Activated T-helper 1 cell treated with Interleukin-2 at 50 U/mL for 16 hours (primary cell): ENCODE measurements at places on chromosomes 6 and 20.

DNA sequence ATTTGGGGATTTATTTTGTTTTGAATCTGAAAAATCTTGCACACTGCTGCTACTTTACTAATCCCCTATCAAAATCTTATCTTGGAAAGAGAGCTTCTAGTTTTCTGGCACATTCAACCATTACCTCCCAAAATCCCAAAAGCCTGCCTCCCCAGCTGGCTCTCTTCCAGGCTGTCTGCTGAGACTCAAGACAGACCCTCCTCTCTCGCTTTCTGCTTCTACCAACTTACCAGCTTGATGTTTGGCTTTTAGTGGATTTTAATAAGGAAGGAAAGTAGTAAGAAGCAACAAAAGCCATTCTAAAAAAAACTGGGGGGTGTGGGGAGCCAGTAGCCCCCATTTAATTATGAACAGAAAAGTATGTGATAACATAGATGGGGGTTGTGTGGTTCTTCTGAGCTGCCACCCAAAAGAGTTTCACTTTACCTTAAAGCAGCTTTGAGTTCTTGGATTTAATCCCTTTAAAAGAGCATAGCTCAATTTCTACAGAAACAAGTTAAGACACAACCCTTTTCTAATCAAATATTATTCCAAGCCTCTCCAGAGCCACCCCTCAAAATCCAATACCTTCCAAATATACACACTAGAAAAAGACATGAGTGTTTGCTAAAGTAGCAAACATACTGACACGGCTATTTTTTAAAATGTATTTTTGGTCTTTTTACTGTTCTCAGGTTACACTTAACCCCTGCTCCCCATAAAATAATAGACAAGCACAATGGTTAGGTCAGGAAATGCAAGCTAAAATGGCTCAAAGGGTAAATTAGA, 71.7 kb downstream of the ATP9A start:
- DNase-seq, result no peak

DNA sequence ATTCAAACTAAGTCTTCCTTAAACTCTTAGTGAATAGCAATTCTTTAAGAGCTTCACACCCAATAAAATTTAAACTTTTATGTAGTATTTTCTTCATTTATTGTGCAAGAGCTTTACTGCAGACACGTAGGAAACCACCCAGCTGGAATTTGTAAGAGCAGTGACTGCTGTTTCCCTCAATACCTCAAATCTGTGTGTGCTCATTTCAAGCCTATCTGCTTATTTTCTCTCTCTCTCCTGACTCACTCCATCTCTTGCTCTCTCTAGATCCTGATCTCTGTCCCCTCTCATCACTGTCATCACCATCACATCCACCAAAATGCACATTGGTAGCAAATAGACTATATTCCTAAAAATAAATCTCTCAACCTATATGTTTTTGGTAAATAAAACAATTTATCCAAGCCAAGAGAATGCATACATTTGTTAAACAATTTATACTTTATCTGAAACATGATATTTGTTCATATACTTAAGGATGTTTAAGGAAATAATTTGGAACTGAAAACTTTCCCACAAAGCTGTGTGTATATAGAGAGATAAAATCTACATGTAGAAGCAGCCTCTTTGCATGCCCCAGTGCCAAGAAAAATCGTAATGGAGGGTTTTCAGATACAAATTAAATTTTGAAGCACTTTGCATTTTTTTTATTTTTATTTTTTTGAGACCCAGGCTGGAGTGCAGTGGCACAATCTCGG, 273.0 kb downstream of the TFAP2A start:
- DNase-seq, result no peak

DNA sequence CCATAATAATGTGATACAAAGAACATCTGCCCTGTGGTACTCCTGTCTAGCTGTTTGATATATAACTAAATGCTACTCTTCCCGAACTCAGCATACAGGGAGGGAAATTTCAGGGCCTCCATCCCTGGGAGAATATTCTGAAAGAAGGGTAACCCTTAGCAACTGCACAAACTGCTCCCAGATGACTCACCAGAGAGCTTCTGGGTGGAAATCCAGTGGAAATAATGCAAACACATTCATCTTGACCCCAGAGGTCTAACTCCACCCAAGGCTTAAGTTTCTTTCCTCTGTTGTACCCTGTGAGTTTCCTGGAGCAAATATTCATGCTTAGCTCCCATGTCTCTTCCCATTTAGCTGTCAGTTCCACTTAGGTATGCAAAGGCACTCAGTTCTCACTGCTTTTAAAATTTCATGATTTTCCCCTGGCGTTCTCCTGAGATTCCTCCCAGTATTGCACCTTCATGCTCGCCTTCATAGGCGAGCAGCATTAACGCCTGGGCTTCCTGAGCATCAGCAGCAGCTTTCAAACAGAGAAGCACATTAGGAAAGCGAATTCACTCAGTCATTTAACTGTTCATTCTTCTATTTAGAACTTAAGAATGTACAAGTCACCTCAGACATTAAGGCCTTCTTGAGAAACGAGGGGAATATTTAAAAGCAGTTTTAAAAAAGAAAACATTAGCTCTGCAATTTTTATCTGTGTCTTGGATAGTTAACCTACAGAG, 43.8 kb upstream of the LAMA4 start:
- DNase-seq, result no peak

- DNase-seq, result no peak
Observed at GRCh38 chr6:108142240-108142639, 23.6 kb upstream of the NR2E1 start.

- DNase-seq, result no peak
Observed at GRCh38 chr6:161351858-161352257, 78.0 kb upstream of the AGPAT4 start.

GRCh38 chr20:63090682-63091571, 84.2 kb upstream of the BHLHE23 start:
- DNase-seq, result no peak

- DNase-seq, result no peak
Observed at GRCh38 chr20:47007826-47008655, 113.4 kb downstream of the EYA2 start.

DNA sequence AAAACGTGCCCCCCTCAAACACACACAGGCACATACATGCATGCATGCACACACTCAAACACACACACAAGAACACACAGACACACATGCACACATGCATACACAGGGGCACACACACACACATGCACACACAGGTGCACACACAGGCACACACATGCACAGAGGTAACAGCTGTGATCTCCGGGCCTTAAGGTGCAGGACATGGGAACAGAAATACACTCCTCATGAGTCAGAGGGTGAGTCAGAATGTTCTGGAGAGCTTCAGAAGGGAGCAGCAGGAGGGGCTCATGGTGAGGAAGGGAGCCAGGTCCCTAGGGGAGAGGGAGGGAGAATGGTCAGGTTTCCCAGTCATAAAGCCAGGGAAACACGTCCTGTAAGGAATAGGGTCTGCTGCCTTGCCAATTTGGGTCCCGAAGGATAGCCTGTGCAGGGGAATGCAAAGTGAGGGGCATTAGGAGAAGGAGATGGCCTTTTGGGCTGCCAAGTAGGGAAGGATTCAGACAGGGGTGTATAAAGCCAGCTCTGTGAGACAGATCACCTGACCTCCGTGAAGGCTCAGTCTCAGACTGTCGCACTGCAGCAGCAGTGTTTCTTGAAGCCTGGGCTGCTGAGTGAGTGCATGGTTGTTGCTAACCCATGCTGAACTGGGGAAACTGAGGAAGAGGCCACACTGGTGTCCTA, 123.9 kb downstream of the MAFB start:
- DNase-seq, result no peak

DNA sequence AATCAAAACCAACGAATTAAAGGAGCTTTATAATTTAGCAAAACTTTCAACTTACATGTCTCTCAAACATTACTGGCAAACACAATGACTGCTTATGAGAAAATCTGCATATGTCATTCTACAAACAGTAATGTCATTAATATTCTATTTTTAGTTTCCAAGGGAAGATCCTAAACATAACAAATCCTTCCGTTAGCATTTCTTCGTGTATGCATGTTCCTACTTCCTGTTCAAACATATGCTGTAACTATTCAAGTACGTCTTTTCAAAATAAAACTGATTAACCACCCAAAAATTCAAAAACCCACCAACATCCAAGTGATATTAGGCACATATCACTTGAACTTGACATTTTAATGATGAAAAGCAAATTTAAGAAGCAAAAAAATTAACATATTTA, 131.3 kb downstream of the HACE1 start:
- no peak for DNase-seq

GRCh38 chr20:25038591-25039015, 19.3 kb downstream of the ACSS1 start:
- no peak for DNase-seq

DNA sequence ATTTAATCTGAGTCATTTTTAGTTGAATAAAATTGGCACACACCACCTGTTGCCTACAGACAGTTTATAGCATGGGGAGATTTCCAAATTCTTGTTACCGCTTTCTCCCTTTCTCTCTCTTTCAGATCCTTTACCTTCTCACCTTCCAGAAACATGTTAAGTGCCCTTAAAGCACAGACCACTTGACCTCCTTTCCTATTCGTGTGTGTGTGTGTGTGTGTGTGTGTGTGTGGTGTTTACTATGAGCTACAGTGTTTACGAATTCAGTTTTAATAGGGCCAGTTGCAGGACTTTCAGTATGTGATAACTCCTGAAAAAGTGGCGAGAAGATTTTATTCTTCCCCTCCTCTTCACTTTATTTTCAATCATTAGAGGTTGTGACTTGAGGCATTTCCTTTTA, 258.1 kb downstream of the BMP2 start:
- no peak for DNase-seq

- DNase-seq, result no peak
Observed at GRCh38 chr6:166834049-166834448, 122.3 kb downstream of the RNASET2 start.

- DNase-seq, result no peak
Observed at GRCh38 chr6:9056556-9056955, 621.2 kb upstream of the SLC35B3 start.

DNA sequence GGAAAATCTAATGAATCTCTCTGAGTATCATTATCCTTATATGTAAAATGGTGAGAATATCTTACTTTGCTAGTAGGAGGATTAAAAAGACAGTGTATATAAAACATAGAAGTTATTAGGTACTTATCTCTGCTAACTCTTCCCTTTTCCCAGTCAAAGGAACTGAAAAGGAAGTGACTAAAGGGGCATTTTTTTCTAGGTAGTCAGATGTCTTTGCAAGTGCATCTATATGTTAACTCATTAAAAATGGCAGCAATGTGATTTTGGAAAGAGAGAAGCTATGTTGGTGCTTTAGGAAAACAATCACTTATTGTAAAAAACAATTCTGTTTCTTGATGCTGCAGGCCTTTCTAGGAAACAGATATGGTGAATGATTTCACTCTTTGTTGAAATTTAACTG, 180.9 kb downstream of the SAMD5 start:
- no peak for DNase-seq

DNA sequence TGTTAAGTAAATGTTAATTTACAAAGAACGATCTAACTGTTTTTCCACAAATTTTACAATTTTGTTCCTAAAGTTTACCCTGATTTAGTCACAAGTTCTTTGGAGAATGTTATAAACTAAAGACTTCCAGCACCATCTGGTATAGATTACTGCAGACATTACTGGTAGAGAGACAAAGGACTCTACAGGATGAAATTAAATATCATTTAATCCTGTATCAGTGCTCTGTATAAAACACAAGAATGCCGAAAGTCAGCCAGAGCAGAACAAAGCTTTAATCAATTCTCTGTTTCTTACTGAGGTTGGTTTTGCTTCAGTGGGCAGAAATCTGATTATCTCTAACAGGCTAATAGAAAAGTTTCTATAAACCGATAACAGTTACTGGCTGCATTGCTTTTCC, 763.6 kb downstream of the TENT5A start:
- DNase-seq, result no peak

DNA sequence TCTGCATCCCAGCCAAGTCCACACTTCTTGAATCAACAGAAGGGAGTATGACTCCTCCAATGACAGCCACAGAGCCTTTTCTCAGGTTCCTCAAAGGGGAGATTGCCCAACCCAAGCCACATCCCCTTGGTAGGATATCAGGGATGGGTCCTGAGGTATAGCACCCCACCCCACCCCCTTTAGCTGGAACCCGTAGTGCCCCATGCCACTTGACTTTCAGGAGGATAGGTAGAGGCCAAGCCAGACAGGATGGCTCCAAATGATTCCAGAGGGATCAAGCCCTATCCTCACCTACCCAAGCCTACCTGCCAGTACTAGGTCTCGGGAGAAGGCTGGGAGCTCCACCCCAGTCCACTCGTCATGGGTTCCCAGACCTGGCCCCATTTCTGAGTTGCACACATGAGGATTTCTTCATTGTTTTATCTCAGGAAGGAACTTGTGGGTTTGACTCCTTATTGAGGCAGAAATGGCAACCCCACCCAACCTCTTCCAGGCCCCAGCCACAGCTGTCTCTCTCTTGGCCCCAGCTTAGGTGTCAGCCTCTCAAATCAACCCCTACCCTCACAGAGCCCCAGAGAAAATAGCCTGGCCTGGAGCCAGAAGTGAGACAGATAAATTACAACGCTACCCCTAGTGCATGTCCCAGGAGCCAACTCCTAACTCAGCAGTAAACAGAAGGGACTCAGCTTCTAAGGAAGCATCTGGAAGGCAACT, 3.6 kb downstream of the CCND3 start:
- peak; percentile 52 for DNase-seq

DNA sequence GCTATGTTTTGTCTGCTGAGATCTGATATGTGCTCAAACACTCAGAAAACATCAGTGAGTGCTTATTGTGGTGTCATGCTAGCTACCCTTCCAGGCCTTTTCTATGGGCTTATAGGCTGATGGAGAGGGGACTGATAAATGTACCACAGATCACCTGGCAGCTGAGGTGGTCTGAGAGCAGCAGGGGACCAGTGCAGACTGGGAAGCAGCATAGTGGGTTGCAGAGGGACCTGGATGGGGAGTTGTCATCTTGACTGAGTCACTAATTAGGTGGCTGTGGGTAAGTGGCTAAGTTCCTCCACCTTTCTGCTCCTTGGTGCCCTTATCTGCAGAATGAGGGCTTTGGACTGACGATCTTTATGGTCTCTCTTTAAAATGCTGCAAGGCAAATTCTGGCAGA, 2.8 kb downstream of the TMEM200A start:
- no peak for DNase-seq
